Progenitor cell of endocrine pancreas (in vitro differentiated cells): ENCODE measurements at places on chromosomes 4 and X. TPM values are rescaled to one million over a fixed set of nuclear protein-coding genes. Genes with fewer than 3 reads are reported as not detected.

PIR gene
- total RNA-seq: 14.9 and 17.0 TPM in 2 replicates

TRPC3 gene
- 0.84 TPM in 2 replicates for total RNA-seq

CRMP1 gene
- 17.6 and 18.2 TPM in 2 replicates for total RNA-seq

VAMP7 gene
- total RNA-seq: 20.8 and 22.2 TPM in 2 replicates

TRO gene
- 156 and 169 TPM in 2 replicates for total RNA-seq

AFAP1 gene
- total RNA-seq: 31.9 and 32.9 TPM in 2 replicates
